ENCODE measurements at places on chromosomes 2 and 18.

DNA sequence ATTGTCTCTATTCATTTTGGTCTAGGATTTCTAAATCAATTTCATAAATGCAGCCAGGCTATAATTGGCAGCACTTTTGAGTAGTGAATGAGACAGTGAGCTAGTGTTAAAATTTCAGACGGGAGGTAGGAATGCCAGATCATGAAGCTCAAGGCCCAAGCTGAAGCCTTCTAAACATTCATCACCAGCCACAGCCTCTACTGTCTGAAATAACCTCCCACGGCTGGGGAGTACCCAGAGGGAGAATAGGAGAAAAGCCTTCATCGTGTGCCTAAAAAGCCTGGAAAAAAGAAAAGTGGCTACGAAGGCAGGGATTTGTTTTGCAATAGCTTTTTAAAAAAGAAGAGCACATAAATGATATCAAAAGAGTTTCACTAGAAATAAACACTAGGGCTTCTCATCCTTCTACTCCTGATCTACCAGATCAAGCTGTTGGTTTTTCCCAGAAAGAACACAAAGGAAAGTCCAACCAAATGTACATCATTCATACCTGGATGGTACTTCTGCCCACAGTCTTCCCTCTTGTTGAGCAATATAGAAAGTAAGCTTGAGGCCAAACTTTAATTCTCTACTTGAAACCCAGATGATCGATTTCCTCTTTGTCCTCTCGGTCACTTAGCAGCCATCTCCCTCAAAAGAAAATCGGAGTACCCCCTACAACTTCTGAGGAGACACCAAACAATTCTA lies 48.1 kb upstream of the SLC39A10 start:
- no peak for DNase-seq

GRCh38 chr2:66536997-66537396 lies 102.1 kb downstream of the MEIS1 start:
- DNase-seq = no peak

DNA sequence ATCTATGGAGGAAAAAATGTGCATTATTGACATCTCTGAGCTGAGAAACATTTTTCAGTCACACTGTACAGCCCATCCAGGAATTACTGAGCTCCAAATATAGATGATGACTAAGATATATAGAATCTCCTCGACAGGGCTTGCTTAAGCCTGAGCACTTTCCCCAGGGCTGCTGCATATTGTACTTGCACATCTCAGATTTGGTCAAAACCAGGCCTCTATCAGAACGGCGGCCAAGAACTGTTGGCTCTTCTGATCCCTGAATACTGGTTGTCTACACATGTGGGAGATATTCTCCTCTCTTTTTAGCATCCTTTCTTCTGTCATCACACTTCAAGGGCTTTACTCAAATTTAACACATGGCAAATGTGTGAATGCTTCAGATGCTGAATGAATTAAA lies 201.5 kb upstream of the SLC35G4 start:
- DNase-seq = no peak

- DNase-seq = no peak
These were observed 180.2 kb upstream of the RAB6C start for GRCh38 chr2:129799036-129799958.

- DNase-seq = no peak
These were observed 44.5 kb downstream of the PHLPP1 start for GRCh38 chr18:62759704-62760402.

GRCh38 chr2:147037048-147037447 lies 807.8 kb upstream of the ACVR2A start:
- DNase-seq = no peak

DNA sequence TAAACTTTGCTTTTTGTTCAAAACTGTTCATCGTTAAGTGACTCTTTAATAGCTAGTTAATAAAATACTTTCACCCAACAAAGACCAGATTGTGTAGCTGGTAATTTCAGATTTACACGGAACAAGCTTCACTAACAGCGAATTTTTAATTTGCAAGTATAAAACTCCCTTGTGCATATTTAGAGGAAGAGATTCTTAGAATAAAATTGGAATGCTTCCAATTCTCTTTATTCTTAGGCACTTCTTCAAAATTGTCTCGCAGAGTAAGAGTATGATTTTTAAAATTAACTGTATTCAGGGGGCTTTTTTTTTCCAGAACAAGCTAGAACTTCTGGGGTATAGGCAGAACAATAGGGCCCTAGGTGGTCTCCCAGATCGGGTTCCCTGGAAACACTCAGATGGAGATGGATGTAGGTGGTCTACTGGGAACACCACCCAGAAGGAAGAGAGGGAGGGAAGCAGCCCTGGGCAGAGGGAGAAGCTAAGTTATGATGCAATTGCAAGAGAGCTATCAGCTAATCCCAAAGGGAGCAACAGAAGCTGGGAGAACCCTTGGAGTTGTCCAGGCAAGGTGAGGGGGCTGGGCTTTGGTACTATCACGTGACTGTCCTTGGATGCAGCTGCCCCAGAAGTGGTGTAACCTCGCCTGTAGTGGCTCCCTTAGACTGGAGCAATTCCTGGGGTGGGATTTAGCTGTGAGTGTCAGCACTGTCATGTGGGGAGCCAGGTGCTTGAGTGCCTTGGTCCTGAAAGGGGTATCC lies 151.7 kb upstream of the ASB18 start:
- DNase-seq = no peak

GRCh38 chr18:79948719-79949411 lies 2.6 kb downstream of the SLC66A2 start:
- DNase-seq = no peak

DNA sequence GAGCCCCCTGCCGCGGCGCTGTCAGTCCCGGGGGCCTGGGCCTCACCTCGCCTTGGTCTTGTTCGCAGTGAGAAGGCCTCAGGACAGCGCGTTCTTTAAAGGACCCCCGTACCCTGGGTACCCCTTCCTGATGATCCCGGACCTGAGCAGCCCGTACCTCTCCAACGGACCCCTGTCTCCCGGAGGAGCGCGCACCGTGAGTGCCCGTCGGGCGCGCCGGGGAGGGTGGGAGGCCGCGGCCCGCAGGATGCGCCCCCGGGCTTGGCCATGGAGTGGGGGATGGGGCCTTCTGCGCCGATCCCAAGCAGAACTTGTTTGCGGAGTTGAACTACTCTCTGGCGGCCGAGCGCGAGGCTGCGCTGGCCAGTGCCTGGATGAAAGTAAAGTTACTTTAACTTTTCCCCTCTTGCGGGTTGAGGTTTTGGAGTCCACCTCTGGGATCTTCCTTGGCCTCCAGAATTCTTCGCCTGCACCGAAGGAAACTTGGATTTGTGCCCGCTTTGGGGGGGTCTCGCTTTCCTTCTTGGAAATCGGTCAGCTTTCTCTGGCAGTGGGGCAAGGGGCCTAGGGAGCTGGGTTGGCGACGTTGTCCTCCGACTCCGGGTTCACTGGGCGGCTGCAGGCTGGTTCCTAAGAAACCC lies 1.2 kb downstream of the TCF7L1 start:
- DNase-seq = no peak

DNA sequence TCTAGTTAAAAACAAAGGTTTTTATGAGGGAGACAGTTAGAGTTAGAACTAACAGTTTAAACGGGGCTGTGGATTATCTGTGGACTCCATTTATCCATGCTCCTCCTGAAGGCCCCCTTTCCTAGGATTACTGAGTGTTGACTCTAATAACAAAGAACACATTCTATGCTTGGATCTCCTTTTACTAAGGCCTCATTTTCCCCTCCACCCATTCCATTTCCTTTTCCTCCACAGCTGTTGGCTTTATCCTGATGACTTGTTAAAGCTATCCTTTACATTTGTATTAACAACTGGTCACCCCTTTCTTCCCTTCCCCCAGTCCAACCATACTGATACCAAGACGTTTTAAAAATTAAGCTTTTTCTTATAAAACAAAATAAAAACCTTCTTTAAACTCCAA lies 220.6 kb downstream of the SRBD1 start:
- DNase-seq = no peak

- DNase-seq = no peak
These were observed 244.1 kb downstream of the ACKR3 start for GRCh38 chr2:236813766-236814165.

GRCh38 chr2:160432633-160433032 lies 61.0 kb downstream of the RBMS1 start:
- no peak for DNase-seq

DNA sequence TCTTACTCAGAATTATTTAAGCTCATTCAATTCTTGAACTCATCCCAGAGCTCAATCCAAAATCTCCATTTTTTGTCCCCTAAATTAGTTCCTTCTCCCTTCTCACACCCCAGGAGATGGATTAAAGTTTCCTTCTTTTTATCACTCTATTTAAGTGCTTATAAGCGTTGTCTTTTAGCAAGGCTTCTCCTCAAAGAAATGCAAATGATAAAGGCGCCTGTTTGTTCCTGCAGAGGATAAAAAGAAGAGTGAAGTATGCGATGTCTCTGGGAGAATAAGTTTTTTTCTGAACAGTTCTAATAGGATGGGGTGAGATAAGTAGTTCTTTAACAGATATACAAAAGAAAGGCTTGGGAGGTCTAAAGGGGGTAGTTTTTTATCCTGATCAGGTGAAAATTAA lies 303.3 kb downstream of the CNTNAP5 start:
- no peak for DNase-seq

- no peak for DNase-seq
These were observed 25.4 kb downstream of the POLE4 start for GRCh38 chr2:74983631-74984392.

- no peak for DNase-seq
These were observed 492.8 kb upstream of the FSIP2 start for GRCh38 chr2:185245806-185246205.

GRCh38 chr2:99644419-99644787 lies 154.6 kb upstream of the REV1 start:
- no peak for DNase-seq

- no peak for DNase-seq
These were observed 53.2 kb upstream of the POMC start for GRCh38 chr2:25221579-25221978.

DNA sequence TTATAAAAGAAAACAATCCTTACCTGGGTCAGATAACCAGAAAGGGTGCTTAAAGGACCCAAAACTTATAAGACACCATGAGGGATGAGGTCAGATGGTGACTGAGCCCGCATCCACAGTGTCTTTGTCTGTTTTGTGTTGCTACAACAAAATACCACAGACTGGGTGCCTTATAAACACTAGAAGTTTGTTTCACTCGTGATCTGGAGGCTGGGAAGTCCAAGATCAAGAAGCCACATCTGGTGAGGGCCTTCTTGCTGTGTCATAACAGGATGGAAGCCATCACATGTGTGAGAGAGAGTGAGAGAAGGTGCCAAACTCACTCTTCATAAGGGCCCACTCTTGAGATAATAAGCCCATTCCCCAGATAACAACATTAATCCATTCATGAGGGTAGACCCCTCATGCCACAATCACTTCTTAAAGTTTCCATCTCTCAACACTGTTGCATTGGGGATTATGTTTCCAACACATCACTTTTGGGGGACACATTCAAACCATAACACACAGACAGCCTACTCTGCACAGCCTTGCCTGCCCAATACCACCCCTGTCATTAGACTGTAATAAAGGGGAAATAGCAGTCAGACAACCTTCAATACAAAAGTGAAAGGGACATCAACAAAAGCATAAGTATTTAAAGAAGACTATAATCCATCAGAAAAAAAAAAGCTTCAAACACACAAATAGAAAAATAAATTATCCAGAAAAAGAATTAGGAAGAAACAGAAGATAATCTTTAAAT lies 249.8 kb downstream of the ANAPC1 start:
- no peak for DNase-seq

DNA sequence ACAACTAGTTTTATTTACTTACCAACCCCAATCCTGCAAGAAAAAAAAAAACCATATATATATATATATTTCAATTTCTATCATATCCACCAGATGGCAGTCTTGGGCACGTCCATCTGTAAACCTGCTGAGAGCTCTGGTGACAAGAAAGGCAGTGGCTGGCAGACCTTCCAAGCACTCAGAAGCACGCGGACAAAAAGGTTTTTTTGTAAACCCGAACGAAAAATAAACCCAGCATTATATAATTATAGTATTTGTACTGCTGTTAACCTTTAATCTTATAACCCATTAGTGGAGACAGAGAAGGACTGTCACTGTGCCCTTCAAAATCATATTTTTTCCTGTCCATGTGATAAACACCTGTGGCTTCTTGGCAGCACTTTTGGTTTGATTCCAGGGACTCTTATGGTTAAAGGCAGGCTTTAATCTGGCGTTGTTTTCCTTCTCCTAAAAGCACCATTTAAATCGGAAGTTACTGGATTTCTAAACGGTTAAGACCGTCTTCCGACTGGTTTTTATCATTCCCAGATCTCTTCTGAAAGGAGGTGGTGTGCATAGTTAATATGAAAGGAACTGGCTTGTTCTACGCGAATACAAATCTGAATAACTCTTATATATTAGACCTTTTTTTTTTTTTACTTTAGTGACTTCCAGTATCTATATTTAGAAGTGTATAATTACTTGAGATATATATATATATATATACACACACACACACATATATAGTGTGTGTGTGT lies 31.0 kb upstream of the SLC3A1 start:
- DNase-seq = peak; percentile 20

- no peak for DNase-seq
These were observed 50.9 kb downstream of the ACTR2 start for GRCh38 chr2:65278531-65278981.

DNA sequence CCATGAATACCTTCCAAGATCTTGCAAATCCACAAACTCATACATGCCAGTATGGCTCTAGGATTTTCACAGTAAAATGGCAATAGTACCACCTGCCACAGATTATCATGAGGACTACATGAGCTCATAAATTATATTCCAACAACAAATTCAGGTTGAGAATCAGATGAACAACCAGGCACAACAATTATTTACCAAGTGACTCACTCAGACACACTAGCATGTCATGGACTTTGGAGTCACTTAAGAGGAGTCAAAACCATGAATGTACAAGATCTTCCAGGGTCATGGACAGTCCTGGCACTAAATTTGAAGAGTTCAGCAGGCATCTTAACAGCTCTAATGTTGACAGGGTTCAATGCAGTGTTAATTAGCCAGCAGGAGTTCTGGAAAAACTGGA lies 34.4 kb upstream of the BZW1 start:
- DNase-seq = no peak

DNA sequence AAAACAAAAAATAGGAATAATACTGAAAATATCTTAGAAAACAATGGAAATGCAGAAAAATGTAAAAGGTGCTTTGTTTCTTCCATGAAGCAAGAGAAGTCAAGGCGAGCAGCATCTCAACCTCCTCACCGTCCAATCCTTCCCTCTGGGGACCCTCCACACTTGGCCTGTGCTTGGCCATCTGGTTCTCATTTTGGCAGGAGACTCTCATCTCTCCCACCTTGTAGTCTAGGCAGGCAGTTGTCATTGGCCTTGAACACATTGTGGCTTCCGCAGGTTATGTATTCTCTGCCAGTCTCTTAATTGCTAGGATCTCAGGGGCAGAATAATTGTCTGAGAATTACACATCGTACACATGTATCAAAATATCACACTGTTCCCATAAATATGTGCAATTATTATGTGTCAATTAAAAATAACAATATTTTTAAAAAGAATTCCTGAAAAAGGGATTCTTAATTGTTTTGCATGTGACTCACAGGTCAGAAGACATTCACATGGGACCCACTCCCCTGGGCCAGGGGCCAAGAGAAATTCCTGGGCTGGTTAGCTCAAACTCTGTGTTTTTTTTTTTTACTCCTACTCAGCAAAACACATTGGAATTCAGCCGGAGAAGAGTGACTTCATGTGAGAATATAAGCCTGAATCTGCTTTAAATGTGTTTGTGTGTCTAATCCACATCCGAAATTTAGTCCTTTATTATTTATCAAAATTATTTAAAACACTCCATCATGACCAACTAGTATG lies 14.0 kb upstream of the ANKRD62 start:
- DNase-seq = no peak

GRCh38 chr18:46712406-46712805 lies 44.4 kb downstream of the ST8SIA5 start:
- no peak for DNase-seq

GRCh38 chr18:3323900-3324299 lies 62.0 kb downstream of the MYL12B start:
- no peak for DNase-seq

All from stimulated activated CD4-positive, alpha-beta T cell treated with anti-CD3 and anti-CD28 coated beads, Interleukin-1b, Interleukin-23, amount 100 ng/mL, for 24 hours (primary cell).